ENCODE measurements at places on chromosomes 7 and 10.
A peak's percentile ranks its signal among the peaks of the same experiment; 100 is the strongest.

GRCh38 chr10:84172467-84173356, 889 bp upstream of the GPR15LG start:
- DNase-seq, result no peak

DNA sequence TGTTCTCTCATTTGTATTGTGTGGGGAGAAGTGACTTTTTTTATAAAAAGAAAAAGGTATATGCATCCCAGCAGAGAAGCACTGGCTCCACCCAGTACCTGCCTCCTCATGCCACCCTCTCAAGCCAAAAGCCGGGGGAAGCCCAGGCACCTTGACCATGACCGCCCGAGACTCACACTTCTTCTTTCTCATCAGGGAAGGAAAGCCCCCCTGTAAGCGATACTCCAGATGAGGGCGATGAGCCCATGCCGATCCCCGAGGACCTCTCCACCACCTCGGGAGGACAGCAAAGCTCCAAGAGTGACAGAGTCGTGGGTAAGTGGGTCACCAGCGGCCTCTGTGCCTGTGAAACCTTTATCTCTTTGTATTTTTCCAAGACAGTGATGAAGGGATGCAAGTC, 22.9 kb downstream of the IKZF1 start:
- no peak for DNase-seq

- no peak for DNase-seq
These were observed 102.3 kb downstream of the EPC1 start for GRCh38 chr10:32244421-32245207.

DNA sequence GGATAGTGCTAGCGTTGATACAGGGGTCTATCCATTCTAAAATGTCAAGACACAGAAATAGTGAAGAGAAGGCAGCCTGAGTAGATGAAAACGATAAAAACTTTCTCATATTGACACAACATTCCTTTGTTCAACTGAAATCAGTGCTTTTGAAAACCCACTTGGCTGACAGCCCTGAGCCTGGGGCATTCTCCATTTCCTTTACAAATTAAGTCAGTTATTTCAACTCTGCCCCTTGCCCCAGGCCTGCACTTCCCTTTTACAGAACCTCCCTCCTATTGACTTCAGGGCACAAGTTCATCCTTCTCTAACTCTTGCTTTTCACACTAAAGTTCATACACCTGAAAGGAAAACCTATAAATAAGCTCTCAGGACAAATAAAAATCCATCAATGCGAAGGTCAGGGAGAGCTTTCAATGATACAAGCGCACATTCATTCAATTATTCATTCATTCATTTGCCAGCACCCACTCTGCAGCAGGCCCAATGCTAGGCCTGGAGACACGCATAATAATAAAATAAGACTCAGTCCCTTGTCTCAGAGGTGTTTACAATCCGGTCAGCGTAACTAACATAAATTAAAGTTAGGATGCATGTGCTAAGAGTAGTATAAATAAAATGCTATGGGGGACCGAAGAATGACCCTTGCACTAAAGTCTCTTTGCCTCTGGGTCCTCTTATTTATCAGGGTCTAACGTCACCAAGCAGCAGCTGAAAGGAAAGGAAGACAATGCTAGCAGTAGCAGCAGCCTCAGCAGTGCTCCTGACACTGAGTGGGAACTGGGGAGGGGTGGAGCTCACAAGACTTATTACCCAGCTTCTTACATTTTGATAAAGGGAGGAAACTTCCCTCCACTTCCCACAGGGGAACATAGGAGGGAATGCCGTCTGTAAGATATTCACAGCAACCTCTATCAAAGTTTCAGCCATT, 134.8 kb downstream of the PDE1C start:
- no peak for DNase-seq

GRCh38 chr10:5656737-5657579, 9.4 kb downstream of the ASB13 start:
- DNase-seq, result no peak

GRCh38 chr7:133703547-133703946, 423.6 kb upstream of the LRGUK start:
- no peak for DNase-seq

- no peak for DNase-seq
These were observed 2.6 kb downstream of the ADIRF start for GRCh38 chr10:86970982-86971231.

GRCh38 chr7:82263920-82264782, 179.4 kb downstream of the CACNA2D1 start:
- DNase-seq, result no peak

GRCh38 chr10:48976196-48976595, 36.6 kb upstream of the LRRC18 start:
- no peak for DNase-seq

GRCh38 chr7:111240371-111240770, 149.4 kb downstream of the LRRN3 start:
- no peak for DNase-seq

DNA sequence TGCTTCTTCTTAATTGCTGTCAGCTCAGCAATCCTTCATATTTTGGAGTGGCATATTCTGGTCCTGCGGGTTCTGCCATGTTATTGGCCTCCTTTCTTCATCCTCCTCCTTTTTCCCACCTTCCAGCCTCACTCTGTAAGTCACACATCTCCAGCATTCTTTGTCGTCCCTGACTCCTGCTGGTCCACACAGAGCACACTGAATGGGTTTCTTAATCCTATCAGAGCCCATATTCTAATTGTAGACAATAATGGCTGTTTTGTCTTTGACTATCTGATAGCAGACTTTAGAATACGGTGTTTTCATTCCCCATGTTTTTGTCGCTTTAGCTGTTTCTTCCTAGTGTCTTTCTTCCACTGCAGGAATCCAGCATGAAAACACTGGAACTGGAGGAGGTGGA, 389.6 kb downstream of the REEP3 start:
- no peak for DNase-seq

DNA sequence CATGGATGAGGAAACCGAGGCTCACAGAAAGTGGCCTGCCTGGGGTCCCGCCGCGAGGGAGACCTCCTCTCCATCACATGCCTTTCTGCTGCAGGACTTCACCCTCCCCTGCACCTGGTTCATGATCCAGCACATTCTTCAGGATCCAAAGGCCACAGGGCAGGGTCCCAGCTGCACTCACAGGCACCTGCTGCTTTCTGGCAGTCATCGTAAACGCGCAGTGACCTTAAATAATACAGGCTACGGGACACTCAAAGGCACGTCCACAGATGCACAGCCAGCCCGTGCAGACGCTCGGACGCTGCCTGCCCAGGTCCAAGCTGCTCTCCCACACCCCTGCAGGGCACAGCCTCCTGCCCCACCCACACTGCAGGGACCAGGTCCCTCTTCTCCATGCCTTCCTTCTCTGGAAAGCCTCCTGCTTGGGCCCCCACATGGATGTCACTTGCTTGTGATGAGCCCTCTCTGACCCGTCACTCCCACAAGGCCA, 49.9 kb downstream of the CALML3 start:
- no peak for DNase-seq

DNA sequence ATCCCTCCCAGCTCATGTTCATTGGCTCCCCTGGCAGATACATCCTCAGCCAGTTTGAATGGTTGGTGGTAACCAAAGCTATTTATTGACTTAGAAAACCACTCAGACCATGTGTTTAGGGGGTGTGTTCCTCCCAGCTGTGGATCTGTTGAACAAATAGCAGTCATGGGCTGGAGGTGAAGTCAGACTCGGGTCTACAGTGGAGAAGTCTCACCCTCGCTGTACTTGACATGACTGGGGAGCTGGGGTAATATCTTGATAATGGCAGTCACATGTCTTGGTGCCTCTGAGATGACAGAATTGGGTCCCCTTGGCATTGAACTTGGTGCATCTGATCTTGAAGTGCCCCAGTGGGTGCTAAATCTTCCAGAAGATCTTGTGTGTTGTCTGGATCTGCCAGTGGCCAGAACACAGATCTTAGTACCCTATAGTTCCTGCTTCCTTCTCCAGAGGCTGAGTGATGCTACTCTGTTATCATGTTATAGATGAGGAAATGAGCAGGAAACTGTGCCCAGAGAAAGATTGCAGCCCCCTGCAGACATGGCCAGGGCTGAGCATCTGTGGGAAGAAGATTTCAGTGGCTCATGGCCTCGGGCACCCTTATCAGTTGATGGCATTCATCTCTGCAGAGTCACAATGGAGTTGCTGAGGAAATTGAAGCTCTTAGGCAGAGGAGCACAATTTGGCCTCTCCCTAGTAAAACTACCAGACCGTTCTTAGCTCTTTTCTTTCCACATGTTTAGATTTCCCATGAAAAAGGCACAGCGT, 50.4 kb downstream of the ADRA2A start:
- no peak for DNase-seq

DNA sequence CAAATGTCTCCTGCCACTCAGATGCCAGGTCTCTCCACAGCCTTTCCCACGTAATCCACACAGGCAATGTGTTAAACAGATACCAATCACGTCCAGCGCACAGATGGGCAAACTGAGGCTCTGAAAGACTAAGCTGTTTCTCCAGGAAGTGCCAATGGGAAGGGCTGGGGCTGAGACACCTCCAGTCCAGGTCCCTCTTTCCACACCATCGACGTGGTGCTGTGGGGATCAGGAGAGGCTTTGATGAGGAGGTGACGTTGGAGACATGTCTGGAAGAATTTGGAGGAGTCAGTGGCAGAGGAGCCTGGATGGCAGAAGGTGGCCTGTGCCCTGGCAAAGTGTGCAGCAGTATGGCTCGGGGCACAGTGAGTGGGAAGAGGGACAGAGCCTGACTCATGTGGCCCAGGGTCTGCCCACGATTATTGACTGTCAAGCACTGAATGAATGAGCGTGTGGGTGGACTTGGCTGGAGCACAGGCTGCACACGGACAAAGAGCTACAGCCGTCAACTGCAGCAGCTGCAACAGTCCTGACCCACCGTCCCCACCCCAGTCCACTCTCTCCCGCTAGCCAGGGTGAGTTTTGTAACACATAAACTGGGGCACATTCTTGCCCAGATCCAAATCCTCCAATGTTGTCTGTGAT, 40.8 kb upstream of the HSPA12A start:
- no peak for DNase-seq

DNA sequence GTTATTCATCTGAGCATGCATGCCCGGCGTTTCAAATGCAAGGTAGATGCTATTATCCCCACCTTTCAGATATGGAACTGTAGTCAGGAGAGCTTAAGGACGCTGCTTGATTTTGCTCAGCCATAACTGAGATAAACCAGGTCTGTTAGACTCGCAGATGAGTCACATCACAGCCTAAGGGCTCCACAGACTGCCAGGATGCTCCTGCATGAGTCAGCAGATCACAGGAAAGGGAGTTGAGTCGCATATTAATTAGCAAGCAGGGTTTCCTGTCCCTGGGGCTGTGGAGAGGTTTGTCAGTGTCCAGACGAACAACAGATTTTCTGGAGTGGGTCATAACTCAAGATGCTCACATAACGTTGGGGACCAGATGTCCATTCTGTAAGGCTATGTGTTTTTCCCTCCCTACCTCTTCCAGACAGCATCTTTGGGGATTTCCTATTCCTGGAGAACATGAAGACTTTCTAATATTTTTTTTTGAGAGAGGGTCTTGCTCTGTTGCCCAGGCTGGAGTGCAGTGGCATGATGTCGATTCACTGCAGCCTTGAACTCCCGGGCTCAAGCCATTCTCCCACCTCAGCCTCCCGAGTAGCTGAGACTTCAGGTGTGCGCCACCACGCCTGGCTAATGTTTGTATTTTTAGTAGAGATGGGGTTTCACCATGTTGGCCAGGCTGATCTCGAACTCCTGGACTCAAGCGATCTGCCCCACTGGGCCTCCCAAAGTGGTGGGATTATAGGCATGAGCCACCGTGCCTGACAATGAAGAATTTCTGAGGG, 36.7 kb downstream of the PFKFB3 start:
- DNase-seq, result peak; percentile 66

GRCh38 chr10:87636313-87636915, 23.3 kb upstream of the PAPSS2 start:
- no peak for DNase-seq

- DNase-seq, result no peak
These were observed 71.3 kb downstream of the NRCAM start for GRCh38 chr7:108384716-108385483.

GRCh38 chr7:98115746-98116525, 9.3 kb downstream of the LMTK2 start:
- DNase-seq, result no peak

DNA sequence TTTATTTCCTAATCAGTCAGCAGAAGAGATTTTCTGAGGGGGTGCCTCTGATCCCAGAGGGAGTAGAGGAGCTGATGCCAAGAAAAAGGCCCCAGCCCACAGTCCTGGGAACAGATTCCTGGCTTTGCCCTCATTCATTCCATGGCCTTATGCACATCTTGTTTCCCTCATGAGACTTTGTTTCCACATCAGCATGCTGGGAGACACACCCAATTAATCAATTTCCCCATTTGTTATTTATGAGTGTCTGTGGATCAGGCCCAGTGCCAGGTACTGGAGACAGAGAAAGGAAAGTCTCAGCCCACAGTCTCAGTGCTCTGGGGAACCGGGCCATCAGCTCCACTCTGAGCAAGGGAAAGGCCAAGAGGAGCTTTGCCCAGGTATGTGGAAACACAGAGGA, 496.2 kb upstream of the ZMIZ1 start:
- no peak for DNase-seq

- DNase-seq, result no peak
These were observed 266.9 kb downstream of the NEBL start for GRCh38 chr10:20630092-20630643.

GRCh38 chr7:131320603-131321002, 7.1 kb upstream of the MKLN1 start:
- no peak for DNase-seq

DNA sequence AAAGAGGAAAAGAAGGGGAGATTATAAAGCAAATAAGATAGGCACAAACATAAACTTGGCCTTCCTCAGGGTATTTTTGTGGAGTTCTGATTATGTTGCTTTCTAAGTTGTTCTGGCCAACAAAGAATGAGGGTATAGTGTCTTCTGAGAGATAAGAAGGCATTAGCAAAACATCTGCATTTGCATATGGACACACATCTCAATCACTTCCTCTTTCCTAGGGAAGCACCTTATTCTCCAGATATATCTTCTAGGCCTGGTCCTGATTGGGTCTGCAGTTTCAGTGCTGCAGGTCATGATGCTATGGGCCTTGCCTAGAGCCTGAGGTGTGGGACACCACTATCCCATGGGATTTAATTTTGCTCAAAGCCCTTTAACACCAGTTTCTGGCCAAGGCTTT, 308.8 kb upstream of the PHYHIPL start:
- no peak for DNase-seq

DNA sequence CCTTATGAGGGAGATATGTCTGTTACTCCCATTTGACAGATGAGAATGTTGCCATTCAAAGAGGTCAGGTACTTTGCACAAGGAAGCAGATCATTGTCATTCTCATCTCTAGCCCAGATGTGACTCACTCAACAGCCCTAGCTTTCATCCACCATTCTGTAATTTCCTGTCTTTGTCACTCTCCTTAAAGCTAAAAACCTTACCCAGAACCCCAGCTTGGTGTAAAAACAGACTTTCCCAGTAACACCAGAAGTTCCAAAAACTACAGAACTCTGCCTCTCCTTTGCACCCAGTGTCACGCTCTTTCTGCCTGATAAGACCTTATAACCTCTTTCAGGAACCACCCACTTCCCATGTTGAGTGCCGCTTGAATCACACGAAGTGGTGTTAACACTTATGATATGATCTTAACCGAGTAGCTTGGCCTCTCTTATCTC, 89.1 kb upstream of the SP4 start:
- no peak for DNase-seq

Measured in occipital lobe (tissue), 3 donors.